ENCODE measurements at places on chromosomes 2 and 18. TPM values are rescaled to one million over a fixed set of nuclear protein-coding genes. Genes with fewer than 3 reads are reported as not detected.

Gene CNDP1
- not detected for total RNA-seq

Gene GALR1
- total RNA-seq = not detected

Gene IL36RN
- total RNA-seq = not detected

Gene IMPACT
- total RNA-seq = 33.6 TPM

Gene TRPM8
- total RNA-seq = not detected

Gene EHD3
- 21.7 TPM for total RNA-seq

Gene SGPP2
- not detected for total RNA-seq

Data from smooth muscle cell of the umbilical artery (primary cell).